ENCODE measurements at places on chromosomes 2 and 18.

DNA sequence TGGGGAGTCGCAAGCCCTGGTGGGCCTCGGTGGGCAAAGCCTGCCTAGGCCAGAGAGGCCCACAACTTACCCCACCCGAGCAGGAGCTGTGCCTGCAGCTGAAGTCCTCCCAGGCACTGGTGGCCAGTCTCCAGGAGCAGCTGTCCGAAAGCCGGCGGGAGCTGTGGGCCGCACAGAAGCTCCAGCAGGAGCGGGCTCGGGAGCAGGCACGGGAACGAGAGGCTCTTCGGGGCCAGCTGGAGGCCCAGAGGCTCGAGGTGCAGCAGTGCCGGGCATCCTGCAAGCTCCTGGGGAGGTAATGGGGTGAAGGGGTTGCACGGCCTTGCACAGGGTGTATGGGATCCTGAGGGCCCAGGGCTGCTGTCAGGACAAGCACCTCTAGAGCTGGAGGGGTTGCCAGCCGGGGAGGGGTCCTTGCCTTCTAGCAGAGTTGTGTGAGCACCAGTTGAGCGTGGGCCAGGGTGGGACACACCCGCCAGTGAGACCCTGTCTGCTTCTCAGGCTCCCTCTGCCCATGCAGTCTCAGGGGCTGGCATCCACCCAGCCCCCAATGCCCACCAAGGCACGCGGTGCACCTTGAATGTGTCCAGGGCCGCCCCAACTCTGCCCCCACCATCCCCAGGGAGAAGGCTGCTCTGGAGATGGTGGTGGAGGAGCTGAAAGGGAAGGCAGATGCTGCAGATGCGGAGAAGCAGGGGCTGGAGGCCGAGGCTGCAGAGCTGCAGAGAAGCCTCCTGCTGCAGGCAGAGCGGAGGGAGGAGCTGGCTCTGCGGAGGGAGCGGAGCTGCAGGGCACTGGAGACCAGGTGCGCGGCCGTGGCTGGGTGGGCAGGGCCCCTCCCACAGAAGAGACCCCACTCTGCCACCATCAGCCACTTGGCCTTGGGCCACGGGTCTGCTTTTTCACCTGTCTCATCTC is 27.2 kb downstream of the CROCC2 start:
- no peaks in the 10 kb centered on the region for H3K4me1 ChIP-seq
- H3K27me3 ChIP-seq, result no peaks in the 10 kb centered on the region
- no peaks in the 10 kb centered on the region for H3K36me3 ChIP-seq
- no peak for DNase-seq
- no peak overlapping the region for H3K27ac ChIP-seq

GRCh38 chr18:47286776-47287410 is 35.4 kb upstream of the SKOR2 start:
- no peak overlapping the region for H3K27ac ChIP-seq
- H3K4me1 ChIP-seq, result no peaks in the 10 kb centered on the region
- H3K4me3 ChIP-seq, result no peak overlapping the region
- no peak for DNase-seq
- H3K27me3 ChIP-seq, result no peaks in the 10 kb centered on the region

DNA sequence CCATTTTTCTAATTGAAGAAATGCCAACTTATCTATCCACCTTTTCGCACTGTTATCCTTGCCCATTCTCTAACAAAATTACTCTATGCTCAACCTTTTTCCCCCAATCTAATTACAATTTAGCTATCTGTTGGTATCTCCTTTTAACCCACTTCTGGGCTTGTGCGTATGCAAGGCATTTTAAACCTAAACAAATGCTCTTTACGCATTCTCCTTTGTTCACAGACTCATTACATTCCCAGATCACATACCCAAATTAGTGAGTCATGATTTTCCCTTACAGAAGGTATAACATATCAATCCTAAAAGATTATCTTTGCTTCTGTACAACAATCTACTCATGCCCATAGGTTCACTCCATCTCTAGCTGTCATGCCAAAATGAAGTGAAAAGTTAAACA is 71.7 kb upstream of the LYPD1 start:
- H3K4me1 ChIP-seq, result no peaks in the 10 kb centered on the region
- no peak overlapping the region for H3K4me3 ChIP-seq
- no peaks in the 10 kb centered on the region for H3K27me3 ChIP-seq
- no peak for DNase-seq
- H3K27ac ChIP-seq, result no peak overlapping the region

DNA sequence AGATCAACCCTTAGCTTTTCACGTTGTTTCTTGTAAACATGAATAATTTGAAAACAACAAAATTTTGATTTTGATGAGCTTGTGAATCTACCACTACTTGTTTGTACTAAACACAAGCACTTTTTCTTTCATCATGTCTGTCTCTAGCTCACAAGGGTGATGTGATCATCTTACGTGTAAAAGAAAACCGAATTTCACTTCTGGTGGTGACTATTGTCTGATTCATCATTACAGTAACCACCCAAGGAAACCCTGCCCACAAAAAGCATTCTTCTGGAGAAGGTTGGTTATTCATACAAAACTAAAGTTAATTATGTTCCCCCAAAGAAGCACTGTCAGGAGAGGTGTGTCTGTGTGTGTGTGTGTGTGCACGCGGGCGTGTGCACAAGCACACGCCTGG is 285.4 kb downstream of the ZNF516 start:
- no peak overlapping the region for H3K27ac ChIP-seq
- DNase-seq, result no peak
- H3K36me3 ChIP-seq, result no peaks in the 10 kb centered on the region
- no peaks in the 10 kb centered on the region for H3K27me3 ChIP-seq
- peaks cover 6% of the 10 kb centered on the region for H3K4me1 ChIP-seq

- H3K36me3 ChIP-seq, result no peaks in the 10 kb centered on the region
- no peaks in the 10 kb centered on the region for H3K4me1 ChIP-seq
- no peak for DNase-seq
- H3K27me3 ChIP-seq, result no peaks in the 10 kb centered on the region
Measured at GRCh38 chr2:129901754-129902415, 77.6 kb upstream of the RAB6C start.

GRCh38 chr2:172162739-172163336 is 60.1 kb upstream of the DLX2 start:
- H3K27ac ChIP-seq, result no peak overlapping the region
- no peaks in the 10 kb centered on the region for H3K4me1 ChIP-seq
- H3K36me3 ChIP-seq, result no peaks in the 10 kb centered on the region
- no peak overlapping the region for H3K4me3 ChIP-seq
- no peaks in the 10 kb centered on the region for H3K27me3 ChIP-seq

- H3K4me3 ChIP-seq, result no peak overlapping the region
- no peak overlapping the region for H3K27ac ChIP-seq
- peaks cover 6% of the 10 kb centered on the region for H3K4me1 ChIP-seq
- no peaks in the 10 kb centered on the region for H3K27me3 ChIP-seq
- DNase-seq, result no peak
Measured at GRCh38 chr2:230881840-230882239, 17.1 kb downstream of the ITM2C start.

DNA sequence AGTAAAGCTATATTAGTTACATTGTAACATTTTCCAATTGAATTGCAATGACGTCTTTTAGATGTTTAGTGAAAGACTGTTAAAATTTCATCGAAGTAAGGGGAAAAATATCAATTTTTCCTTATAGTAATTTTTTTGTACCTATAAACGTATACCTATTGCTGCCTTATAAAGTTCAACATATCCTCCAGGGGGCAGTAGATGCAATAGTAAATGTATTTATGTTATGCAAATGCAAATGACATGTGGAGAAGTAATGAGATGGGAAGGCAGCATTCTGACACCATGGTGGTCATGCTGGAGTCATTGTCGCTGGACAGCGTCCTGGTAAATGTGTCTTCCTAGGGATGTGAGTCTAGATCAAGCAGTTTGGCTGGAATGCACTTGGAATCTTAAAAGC is 38.7 kb downstream of the MSTN start:
- no peak overlapping the region for H3K4me3 ChIP-seq
- no peaks in the 10 kb centered on the region for H3K36me3 ChIP-seq
- DNase-seq, result peak; percentile 2
- no peak overlapping the region for H3K27ac ChIP-seq
- H3K4me1 ChIP-seq, result no peaks in the 10 kb centered on the region
- no peaks in the 10 kb centered on the region for H3K27me3 ChIP-seq

GRCh38 chr2:71008342-71008741 is 13.7 kb upstream of the TEX261 start:
- DNase-seq, result no peak
- H3K4me3 ChIP-seq, result no peak overlapping the region
- no peaks in the 10 kb centered on the region for H3K27me3 ChIP-seq
- H3K27ac ChIP-seq, result no peak overlapping the region

DNA sequence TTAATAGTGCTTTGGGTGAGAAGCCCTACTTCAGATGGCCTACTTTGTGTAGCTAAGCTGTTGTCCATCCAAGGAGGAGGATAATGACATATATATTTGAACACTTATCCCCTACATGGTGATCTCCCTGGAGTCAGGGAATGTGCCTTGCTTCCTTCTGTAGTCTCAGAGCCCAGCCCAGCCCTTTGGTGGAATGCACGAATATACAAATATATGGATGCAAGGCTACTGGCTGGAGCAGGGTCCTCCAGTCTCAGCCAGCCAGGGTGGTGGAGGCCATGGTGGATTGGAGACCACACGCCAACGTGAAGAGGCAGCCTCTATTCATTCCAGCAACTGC is 150.6 kb upstream of the RIOK3 start:
- no peak overlapping the region for H3K4me3 ChIP-seq
- no peaks in the 10 kb centered on the region for H3K4me1 ChIP-seq
- H3K36me3 ChIP-seq, result no peaks in the 10 kb centered on the region
- DNase-seq, result no peak
- H3K27ac ChIP-seq, result no peak overlapping the region

- no peak overlapping the region for H3K4me3 ChIP-seq
- no peaks in the 10 kb centered on the region for H3K27me3 ChIP-seq
- no peak for DNase-seq
Measured at GRCh38 chr2:100193291-100193710, 50.9 kb upstream of the AFF3 start.

GRCh38 chr2:207704671-207705070 is 6.8 kb upstream of the CCNYL1 start:
- no peaks in the 10 kb centered on the region for H3K4me1 ChIP-seq
- no peaks in the 10 kb centered on the region for H3K27me3 ChIP-seq
- H3K4me3 ChIP-seq, result no peak overlapping the region
- H3K36me3 ChIP-seq, result no peaks in the 10 kb centered on the region

- peak; percentile 4 for DNase-seq
- no peaks in the 10 kb centered on the region for H3K4me1 ChIP-seq
- H3K27ac ChIP-seq, result no peak overlapping the region
Measured at GRCh38 chr2:154427453-154427852, 271.0 kb upstream of the KCNJ3 start.

DNA sequence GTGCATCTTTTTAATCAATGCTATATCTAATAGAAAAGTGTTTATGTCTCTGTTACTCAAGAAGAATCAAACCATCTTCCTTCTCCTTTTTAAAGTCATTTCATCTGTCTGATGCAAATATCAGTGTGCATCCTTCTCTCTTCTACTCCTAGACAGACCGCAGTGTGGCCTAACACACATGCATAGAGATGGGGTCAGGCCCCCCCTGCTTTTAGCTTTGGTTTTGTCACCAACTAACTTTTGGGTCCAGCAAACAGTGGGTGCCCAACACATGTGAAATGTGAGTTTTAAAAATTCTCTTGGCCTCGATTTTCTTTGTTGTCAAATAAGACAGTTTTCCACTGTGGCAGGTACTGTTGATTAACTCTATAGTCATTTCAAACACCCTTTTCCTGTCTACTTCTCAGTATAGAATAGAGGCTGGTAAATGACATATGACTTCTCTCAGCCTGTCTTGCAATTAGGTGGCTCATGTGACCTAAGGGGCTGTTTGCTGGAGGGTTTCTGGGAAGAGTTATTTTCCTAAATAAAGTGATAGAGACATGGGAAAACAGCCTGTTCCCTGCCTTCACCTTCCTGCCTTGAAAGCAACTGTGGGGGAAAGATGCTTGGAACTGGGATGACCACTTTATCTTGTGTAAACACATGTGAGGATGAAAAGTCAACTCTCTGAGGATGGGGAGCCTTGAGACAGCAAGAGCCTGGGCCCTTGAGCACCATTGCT is 65.7 kb upstream of the DARS1 start:
- no peak for DNase-seq
- H3K4me3 ChIP-seq, result peak overlapping the region; percentile 12
- H3K4me1 ChIP-seq, result peaks cover 81% of the 10 kb centered on the region
- H3K27ac ChIP-seq, result peak overlapping the region; percentile 15

- H3K36me3 ChIP-seq, result no peaks in the 10 kb centered on the region
- no peak overlapping the region for H3K27ac ChIP-seq
- DNase-seq, result no peak
- no peaks in the 10 kb centered on the region for H3K27me3 ChIP-seq
Measured at GRCh38 chr18:29146068-29146467, 969.1 kb upstream of the CDH2 start.

DNA sequence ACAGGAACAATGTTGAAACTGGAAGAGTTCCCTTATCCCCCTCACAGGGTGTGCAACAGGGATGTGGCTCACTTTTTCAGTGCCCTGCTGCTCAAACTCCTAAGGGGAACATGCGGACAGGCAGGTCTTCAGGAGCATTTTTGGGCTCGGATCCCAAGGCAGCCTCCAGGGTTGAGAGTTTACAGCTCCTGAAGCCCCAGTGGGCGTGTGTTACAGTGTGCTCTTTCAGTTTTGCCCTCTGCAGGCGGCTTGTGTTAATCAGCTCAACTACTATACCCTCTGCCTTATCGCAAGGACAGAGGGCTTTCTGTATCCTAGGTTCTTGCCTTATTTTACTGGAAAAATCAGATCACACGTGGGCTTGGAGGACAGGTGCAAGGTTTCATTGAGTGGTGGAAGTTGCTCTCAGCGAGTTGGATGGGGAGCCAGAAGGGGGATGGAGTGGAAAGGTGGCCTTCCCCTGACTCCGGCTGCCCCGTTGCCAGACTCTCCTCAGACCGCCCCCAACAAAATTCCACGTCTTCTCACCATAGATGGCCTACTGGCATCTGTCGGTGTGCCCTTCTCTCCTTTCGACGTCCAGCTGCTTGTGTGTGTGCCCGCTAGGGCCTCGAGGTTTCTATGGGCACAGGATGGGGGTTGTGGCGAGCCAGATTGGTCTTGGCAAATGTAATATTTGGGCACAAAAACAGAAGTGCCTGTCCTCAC is 541.9 kb downstream of the TMX3 start:
- DNase-seq, result no peak
- H3K27ac ChIP-seq, result no peak overlapping the region
- H3K4me1 ChIP-seq, result no peaks in the 10 kb centered on the region
- H3K27me3 ChIP-seq, result no peaks in the 10 kb centered on the region
- no peak overlapping the region for H3K4me3 ChIP-seq

DNA sequence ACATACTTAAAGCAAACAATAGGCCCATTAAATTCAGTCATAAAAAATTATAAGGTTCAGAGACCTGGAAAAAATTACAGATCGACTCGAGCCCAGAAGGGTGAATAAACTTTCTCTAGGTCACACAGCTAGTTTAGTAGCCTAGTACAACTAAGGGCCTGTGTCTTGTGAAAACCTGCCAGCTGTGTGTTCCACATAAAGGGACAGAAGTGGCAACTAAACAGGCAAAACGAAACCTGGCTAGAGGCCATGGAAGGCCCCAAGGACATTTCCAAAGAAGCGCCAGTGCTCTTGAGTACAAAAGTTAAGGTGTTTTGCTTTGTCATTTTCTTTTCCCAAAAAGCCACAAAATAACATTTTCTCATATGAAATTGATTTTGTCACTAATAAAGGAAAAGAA is 164.9 kb downstream of the L3MBTL4 start:
- no peaks in the 10 kb centered on the region for H3K4me1 ChIP-seq
- H3K27me3 ChIP-seq, result no peaks in the 10 kb centered on the region
- H3K36me3 ChIP-seq, result no peaks in the 10 kb centered on the region
- DNase-seq, result no peak
- H3K27ac ChIP-seq, result no peak overlapping the region

All from naive thymus-derived CD4-positive, alpha-beta T cell (primary cell).